Skeletal muscle cell (primary cell): ENCODE measurements at places on chromosomes 11 and 22.
A peak's percentile ranks its signal among the peaks of the same experiment; 100 is the strongest.

- no peak for DNase-seq
Measured at GRCh38 chr11:90890347-90890746, 667.5 kb upstream of the CHORDC1 start.

DNA sequence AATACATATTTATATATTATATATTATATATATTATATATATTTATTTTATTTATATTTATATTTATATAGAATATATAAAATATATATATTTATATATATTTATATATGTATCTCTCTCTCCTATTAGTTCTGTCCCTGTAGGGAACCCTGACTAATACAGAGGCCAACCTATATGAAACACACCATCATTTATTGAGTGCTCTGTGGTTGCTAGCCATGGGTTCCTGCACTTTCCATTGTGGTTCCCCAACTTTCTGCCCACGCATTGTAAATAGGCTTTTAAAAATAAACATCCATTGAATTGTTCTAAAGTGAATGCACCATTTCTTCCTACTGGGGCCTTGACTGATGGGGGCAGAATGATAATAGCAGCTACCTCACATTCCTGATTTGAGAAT, 93.8 kb upstream of the SESN3 start:
- DNase-seq, result no peak

DNA sequence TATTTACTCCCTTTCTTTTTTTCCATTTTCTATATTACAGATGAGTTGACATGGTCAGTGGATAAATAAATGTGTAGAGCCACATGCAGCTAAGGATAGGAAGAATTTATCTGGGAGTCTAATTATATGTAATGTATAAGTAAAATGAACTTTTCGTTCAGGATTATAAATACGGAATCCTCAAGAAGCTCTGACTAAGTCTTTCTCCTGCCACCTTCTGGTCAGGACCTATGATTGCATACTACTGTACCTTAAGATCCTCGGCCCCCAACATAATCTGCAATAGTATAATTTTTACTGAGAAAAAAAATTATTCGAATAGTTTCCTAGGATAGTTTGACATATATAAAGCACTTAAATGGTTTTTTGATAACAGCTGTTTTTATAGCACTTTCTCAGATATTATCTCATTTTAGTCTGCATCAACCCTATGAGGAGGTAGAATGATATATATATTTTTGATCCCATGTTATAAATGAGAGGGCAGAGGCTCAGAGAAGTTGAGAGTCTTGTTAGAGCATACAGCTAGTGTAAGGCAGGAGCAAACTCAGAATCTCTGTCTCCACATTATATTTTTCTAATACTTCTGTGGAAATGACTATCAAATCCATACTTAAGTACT, 36.1 kb downstream of the CCDC90B start:
- DNase-seq, result peak; percentile 18

GRCh38 chr11:65555693-65556231, 2.4 kb downstream of the LTBP3 start:
- peak; percentile 63 for DNase-seq

- no peak for DNase-seq
Measured at GRCh38 chr22:32080904-32081303, 37.8 kb downstream of the SLC5A1 start.

DNA sequence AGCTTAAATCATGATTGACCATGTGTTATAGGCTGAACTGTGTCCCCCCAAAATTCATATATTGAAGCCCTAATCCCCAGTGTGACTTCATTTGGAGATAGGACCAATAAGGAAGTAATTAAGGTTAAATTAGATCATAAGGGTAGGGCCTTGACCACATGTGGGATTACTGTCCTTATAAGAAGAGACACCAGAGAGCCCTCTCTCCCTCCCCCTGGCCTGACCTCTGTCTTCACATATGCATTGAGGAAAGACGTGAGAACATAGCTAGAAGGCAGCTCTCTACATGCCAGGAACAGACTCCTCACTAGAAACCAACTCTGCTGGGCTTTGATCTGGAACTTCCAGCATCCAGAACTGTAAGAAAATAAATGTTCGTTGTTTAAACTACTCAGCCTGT, 13.6 kb upstream of the NUP50 start:
- DNase-seq, result no peak

- DNase-seq, result no peak
Measured at GRCh38 chr11:11075515-11076171, 217.8 kb upstream of the ZBED5 start.

- no peak for DNase-seq
Measured at GRCh38 chr22:27870234-27871191, 48.5 kb downstream of the PITPNB start.
